H9 (cell line): ENCODE measurements at places on chromosomes 1 and 21. TPM values are rescaled to one million over a fixed set of nuclear protein-coding genes. Genes with fewer than 3 reads are reported as not detected.

DNA sequence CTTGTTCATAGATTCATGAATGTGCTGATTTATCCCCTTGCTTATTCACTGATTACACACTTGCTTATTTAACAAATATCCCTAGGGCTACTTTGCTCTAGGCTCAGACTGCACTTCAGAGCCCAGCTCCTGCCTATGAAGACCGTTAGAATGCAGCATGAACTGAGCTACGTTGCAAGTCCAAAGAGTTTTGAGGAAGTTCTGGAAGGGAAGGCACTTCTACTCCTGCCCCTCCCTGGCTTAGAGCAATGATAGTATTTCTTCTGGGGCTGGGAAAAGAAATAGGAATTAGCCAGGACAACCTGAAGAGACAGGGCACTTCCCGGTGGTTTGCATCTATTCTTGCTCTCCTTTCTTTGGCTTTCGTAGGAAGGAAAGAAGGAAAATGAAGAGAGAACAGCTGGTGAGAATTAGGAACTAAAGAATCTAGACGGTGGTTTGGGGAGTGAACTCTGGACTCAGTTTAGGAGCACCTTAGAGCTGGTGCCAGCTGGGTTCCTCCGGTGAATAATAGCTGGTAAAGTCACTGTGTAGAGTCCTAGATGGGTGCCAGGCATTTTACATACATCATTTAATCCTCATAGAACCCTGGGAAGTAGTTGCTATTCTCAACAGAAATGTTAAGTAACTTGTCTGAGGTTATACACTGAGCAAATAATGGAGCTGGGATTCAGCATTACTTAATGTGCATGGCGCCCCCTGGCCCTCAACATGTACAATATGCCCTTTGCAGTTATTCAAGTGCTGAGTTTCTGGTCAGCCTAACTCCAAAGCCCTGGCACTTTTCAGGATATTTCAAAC lies 65.9 kb downstream of the NDUFS5 start:
- peak; percentile 52 for DNase-seq

DNA sequence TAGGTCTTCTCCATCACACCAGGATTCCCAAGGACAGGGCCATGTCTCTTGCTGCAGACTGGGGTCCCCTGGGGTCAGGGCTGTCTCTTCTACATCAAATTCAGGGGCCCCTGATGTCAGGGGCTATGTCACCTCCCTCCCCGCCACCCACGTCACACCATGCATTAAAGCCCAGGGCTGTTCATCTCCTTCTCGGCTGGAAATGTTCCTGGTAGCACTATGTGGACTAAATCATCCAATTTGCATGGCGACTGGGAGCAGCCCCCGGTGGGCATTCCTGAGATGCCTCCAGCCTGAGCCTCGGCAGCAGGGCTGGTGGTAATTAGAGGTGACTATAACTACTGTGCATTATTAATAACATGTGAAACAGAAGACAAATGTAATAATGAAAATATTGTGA lies 151.7 kb upstream of the HMGB4 start:
- DNase-seq, result no peak

DNA sequence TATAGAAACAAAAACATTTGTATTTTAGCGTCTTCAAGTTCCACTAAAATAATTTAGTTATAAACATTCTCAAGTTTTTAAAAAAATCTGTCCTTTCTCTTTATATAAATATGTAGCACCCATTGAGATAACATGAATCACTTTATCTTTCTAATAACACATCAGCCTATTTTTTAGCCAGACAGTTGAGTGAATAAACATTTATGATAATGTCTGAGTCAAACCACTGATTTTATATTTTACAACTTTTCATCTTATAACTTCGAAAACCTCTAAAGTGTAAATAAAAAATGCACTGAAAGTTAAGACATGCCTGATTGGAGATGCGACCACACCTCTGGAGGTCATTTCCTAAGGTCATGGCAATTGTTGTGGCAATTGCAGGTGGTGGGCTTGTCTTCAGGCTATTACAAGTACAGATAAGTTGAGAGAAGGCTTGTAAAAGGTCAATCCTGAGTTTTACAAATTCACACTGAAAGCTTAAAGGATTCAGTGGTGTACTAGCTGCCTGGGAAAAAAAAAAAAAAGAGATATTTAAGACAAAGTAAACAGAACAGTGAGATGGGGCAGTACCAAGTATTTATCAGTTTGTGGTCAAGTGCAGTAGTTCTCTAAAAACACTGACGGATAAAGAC lies 67.0 kb downstream of the INTS7 start:
- no peak for DNase-seq

GRCh38 chr1:172826096-172826741 lies 167.3 kb downstream of the FASLG start:
- no peak for DNase-seq

DNA sequence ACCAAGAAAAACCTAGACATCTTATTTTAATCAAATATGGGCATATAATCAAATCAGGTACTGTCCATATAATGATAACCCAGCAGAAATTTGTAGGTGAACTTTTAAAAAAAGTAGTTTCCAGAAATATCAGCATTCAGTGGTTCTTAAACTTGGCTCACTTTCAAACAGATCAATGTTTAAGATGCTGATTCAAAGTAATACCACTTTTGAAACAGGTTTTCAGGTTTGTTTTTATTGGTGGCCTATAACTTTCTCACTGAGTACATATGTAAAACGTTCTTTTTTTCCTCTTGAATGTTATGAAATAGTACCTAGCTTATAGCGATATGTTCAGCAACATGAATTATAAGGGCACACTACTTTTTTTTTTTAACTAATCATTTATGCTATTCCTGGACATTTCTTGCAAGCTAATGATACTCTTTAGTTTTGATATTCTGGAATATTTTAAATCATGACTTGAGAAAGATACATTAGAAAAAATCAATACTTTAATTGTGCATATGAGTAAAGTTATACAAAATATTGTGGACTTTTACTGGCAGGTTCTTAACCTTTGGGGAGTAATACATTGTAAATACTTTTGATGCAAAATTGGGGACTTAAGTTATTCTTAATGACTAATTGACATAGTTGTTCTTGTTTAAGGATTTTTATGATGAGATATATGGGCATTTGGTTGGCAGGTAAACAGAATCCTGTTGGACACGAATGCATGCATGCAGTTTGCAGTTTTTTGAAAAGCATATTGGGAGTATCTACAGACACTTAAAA lies 3.0 kb downstream of the NFIA start:
- no peak for DNase-seq

- DNase-seq, result peak; percentile 80
Measured at GRCh38 chr1:921011-921837, 2.5 kb upstream of the SAMD11 start.

DNA sequence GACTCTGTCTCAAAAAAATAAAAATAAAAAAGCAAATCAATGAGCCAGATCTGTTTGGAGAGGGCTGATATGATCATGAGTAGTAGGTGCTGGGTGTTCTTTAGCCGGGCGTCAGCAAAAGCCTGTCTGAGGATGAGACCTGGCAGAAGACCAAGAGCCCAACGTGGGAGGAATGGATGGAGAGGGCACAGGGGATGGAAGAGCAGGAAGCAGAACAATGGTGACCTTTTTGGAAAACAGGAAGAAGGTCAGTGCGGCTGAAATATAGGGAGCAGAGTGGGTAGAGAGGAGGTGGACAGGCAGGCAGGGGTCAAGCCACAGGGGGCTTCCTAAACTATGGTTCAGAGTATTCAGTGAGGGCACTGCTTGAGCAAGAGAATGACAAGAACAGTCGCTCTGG lies 30.9 kb downstream of the VWA5B1 start:
- DNase-seq, result no peak

- DNase-seq, result no peak
Measured at GRCh38 chr1:248189026-248189425, 8.0 kb upstream of the OR2M3 start.

GRCh38 chr1:56291374-56291919 lies 287.9 kb downstream of the PLPP3 start:
- peak; percentile 36 for DNase-seq

GRCh38 chr1:89454845-89455521 lies 69.6 kb upstream of the LRRC8B start:
- DNase-seq, result no peak

HPDL gene
- 10.1 and 10.6 TPM in 2 replicates for total RNA-seq

IFNLR1 gene
- total RNA-seq, result 8.9 and 9.6 TPM in 2 replicates

ACKR1 gene
- total RNA-seq, result 0.26 and 0.39 TPM in 2 replicates

ESPN gene
- total RNA-seq, result 53.1 and 59.3 TPM in 2 replicates
